ENCODE measurements at places on chromosomes 16 and 17.

GRCh38 chr16:13098536-13098935 is 197.1 kb downstream of the SHISA9 start:
- no peak for DNase-seq

DNA sequence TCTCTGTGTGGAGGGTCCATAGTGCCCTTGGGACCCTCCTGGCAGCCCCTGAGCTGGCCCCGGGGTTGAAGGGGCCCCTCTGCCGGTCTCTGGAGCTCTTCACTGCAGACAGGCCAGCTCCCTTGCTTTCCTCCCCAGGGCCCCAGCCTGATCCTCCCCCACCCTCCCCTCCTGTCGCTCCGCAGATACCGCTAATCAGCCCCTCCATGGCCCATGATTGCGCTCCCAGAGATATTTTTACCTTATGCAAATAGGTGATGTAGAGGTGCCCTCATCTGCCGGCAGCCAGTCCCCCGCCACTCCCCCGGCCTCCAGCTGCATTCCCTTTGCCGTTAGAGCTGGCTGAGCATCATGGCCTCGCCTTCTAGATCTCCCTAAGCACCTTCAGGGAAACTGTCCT is 9.2 kb downstream of the MMP15 start:
- no peak for DNase-seq

- DNase-seq: no peak
Observed at GRCh38 chr17:12342161-12342560, 321.5 kb downstream of the MAP2K4 start.

DNA sequence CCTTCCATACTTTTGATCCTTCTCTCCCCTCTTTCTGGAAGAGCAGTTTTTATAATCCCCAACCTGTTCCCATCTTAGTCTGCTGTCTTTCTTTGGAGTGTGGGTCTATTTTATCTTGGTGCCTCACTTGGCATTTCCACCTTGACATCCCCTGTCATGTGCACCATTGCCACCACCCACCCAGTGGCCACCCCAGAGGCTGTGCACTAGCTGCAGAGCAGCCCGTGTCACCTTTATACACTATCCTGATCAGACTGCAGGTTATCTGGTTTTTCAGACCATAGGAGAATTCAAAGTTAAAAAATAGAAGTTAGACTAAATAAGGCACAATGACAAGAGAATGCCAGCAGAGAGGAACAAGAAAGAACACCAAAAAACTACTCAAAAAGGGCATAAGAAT is 43.8 kb downstream of the TANGO6 start:
- no peak for DNase-seq

GRCh38 chr17:3049705-3050295 is 13.6 kb downstream of the OR1D5 start:
- DNase-seq: peak; percentile 20

DNA sequence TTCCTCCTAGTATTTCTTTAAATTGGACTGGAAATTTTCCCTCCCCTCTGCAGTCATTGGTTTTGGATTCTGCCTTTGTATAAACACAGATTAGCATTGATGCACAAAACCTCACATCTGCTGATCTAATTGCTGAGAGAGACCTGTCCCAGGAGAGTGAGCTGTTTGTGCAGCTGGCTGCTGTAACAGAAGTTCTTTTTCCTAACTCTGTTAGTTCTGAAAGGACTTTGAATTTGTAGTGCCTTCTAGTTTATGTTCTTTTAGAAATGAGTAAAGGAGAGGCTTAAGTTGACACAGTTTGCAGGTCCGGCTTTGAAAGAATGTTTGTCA is 45.2 kb upstream of the KPNB1 start:
- DNase-seq: no peak

DNA sequence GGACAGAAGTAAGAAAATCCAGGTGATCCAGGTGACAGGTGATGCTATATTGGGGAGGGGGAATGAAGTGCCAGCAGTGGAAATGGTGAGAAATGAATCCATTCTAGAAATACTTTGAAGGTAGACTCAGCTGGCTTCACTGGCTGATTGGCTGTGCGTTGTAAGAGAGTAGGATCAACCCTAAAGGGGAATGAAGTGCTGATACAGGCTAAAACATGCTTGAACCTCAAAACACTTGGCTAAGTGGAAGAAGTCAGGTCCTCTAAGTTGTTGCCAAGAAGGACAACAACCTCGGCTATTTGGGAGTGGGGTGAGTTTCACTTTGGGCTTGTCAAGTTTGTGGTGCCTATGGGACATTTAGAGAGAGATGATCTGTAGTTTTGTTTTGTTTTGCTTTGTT is 24.1 kb upstream of the SCNN1B start:
- no peak for DNase-seq

- DNase-seq: peak; percentile 90
Observed at GRCh38 chr17:35764123-35764991, 3.7 kb downstream of the C17orf50 start.

GRCh38 chr17:77843896-77844295 is 114.6 kb upstream of the TNRC6C start:
- DNase-seq: no peak

DNA sequence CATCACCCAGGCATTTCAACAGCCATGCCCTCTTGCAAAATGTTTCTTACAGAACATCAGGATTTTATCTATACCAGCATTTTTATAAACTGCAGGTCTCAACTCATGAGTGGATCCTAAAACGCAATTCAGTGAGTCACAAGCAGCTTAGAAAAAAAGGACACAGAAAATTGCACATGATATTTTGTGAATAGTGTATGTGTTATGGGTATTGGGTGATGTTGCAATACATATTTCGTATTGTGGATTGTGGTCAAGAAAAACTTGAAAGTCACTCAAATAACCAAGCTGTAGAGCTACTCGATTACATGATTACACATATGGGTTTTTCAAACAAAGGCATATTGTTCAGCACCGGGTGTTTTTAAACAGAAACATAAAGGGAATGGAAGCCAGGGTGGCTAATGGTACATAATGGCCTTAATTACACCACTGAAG is 1.4 kb downstream of the WIPI1 start:
- no peak for DNase-seq

DNA sequence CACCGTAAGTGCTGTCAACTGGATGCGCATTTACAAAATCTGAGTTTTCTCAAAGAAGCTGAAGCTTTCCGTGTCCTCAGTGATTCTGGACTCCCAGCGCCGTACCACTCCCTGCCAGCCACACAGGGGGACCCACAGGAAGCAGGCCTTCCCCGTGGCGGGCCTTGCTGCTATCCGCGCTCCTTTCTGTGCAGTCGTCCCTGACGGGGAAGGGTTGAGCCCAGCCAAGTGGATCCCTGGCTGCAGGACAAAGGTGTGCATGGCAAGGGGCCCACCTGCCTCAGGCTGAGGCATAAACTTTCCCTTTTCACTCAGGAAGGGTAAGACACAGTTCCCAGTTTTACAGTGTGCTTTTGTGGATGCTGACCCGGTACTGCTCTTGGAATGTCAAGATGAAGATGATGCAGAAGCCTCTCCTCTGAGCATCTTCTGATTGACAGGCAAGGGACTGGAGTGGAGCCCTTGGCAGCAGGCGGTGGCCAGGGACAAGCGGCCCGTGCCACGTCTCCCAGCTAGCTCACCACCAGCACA is 93.0 kb downstream of the ANKRD11 start:
- DNase-seq: no peak

- peak; percentile 18 for DNase-seq
Observed at GRCh38 chr16:27257271-27257670, 11.3 kb downstream of the NSMCE1 start.

DNA sequence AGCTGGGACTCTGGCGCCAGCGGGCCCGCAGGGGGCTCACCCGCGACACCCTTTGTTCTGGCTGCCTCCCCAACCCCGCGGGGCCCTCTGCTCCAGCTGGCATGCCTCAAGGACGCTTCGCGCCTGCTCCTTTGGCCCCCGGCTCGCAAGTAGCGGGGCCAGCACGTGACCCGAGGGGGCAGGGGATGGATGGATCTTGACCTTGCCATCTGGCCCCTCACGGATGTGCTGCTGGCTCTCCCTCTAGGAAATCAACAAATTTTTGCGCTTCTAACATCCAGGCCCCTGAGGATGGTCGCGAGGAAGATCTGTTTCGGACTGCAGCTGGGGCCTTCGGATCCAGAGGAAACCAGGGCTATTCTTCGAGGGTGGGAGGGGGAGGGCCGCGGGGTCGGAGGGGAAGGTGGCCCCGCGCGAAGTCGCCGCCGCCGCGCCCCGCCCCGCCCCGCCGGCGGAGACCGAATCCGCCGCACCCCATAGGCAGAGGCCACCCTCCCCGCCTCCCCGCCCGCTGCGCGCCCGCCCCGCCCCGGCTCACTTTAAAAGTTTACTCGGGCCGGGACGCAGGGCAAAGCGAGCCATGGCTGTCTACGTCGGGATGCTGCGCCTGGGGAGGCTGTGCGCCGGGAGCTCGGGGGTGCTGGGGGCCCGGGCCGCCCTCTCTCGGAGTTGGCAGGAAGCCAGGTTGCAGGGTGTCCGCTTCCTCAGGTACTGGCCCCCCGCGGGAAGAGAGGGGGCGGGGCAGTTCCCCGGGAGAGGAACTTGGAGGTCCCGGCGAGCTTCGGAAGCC is at the start of gene ACSF2:
Gene ACSF2, plus strand, starts transcription at position 537 of the 790 bp plus-strand sequence. Its CDS starts 44 bp downstream, at position 581.
- peak; percentile 81 for DNase-seq

- DNase-seq: no peak
Observed at GRCh38 chr16:59973966-59974365, 1239.8 kb upstream of the GOT2 start.

GRCh38 chr17:6422654-6423241 is 12.2 kb downstream of the AIPL1 start:
- no peak for DNase-seq

DNA sequence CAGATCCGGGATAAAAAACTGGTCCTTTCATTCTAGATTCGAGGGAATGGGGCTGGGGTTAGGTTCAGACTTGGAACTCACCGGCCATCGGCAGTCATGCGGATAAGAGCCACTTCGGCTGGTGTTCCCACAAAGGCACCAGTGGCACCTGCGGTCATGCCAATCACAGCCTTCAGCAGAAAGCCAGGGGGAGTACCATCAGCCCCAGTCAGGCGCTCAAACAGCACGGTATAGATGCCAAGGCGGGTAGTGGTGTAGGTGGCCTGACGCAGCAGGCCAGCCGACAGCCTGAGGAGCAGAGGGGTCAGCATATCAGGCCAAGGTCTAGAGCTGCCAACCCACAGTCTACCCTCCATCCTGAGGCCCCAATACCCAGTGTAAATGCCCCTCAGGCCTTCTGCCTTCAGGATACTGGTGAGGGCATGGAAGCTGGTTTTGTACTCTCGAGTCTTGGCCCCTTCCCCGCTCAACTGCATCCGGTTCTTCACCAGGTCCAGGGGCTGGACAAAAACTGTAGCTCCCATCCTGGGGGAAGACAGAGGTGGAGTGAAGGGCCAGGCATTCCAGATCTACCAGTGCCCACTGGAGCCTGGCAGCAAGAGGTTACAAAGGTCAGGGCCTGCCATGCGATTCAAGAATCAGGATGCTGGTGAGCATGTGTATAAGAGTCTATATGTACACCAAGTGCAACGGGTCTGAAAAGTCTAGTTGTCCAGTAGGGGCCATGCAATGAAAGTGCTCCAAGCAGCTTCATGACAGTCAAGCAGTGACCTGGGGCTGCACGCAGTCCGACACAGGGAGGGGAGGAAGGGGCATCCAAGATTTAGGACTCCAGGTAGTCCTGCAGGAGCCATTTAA is 929 bp downstream of the SLC25A11 start:
- no peak for DNase-seq

- DNase-seq: no peak
Observed at GRCh38 chr16:11390573-11391495, 45.6 kb downstream of the RMI2 start.

- DNase-seq: no peak
Observed at GRCh38 chr16:11780991-11781680, 15.9 kb downstream of the ZC3H7A start.

DNA sequence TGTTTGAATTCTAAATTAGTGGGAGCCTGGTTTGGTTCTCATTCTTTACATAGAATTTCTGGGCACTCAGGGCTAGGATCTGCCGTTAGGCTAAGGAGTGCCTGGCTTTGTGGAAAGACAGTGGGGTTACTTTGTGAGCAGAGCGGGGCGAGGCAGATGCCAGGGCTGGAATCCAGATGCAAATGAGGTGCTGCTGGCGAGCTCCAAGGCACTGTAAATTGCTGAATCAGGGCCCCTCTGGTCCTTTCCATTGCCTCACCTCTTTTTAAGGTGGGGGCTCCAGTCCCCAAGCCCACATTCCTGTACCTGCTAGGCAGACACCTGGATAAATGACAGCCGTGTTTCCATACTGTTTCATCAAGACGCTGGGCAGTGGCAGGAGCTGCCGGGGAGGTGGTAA is 33.8 kb downstream of the PIPOX start:
- no peak for DNase-seq

- DNase-seq: no peak
Observed at GRCh38 chr17:13981881-13982280, 87.4 kb upstream of the COX10 start.

GRCh38 chr16:21685034-21685455 is 21.3 kb downstream of the OTOA start:
- DNase-seq: no peak

GRCh38 chr17:82242977-82243647 is 14.3 kb downstream of the SLC16A3 start:
- DNase-seq: no peak

DNA sequence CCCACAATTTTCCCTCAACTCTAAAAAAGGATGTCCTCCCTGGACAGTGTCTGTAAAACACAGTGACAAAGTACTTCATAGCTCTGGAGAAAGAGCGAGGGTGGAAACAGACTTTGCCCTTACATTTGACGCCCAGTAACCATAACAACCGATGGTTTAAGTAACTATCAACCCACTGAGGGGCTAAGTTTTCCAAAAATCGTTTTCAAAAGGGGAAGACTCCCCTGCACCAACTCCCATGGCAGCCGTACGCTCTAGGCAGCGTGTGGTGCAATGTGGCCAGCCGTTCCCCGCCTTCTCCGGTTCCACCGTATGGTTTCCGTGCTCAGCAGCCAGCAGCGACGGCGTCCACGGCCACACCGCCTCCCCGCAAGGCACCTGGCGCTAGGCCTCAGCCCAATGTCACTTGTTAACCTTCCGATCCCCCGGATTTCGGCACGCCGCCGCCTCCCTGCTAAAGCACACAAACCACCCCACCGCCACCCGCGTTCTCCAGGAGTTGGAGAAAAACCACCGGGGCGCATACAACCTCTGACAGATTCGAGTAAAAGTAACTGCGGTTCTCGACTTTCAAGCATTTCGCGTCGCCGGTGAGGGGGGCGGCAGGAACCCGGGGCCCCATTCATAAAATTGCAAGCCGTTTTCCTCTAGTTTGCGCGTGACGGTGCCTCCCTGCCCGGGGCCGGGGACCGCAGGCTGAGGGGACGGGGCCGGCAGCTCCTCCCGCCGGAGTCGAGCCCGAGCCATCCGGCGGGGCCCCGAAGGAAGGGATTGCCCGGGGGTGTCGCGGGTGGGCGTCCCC is 661 bp downstream of the TEX2 start:
- DNase-seq: peak; percentile 80

DNA sequence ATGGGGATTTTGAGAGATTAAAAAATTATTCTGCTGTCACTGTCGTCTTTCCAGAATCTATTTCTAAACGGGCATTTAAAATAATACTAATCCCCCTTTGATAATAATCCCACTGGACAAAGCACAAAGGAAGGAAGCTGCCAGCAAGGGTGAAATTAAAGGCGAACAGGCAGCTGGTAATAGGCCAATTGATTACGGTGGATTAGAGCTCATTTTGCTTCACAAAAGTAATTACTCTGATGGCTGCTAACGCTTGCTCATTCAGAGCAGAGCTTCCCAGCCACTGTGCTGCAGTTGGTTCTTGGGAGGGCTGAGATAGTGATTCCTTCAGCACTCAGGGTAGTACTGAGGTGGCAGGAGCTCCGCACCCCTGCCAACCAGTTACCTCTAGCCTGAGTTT is 205.7 kb downstream of the SNX29 start:
- DNase-seq: no peak

- no peak for DNase-seq
Observed at GRCh38 chr16:75264999-75265910, 13.8 kb upstream of the BCAR1 start.

Measured in activated CD8-positive, alpha-beta T cell treated with anti-CD3 and anti-CD28 coated beads, Interleukin-2, amount 10 ng/mL, durations not matched to agents 7 days and 5 days (primary cell).